EH (cell line): ENCODE measurements at places on chromosomes 3 and 15.
A peak's percentile ranks its signal among the peaks of the same experiment; 100 is the strongest.

DNA sequence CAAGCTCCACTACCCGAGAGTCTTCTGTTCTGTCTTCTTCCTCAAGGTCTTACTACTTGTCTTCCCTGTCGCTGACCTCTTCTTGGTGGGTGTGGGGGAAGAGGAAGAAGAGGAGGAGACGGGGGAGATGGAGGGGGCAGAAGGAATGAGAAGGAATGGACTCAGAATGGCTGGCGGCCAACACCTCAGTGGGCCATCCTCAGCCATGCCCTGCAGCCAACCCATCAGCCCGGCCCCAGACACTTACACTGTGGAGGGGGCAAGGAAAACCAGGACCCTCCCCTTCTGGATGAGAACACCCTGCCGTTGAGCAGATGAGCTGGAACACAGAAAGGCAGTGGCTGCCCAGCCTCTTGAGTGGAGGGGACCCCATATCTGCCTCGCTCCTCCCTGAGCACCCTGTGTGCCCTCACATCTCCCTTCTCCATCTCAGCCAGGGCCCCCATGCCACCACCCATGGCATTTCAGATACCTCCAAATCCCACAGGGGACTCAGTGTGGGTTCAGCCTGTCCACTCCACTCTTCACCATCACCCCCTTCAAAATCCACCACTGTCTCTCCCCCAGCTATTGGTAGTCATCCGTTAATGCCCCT lies 45.5 kb upstream of the PRR23E start:
- no peak for DNase-seq

GRCh38 chr3:73786321-73786807 lies 161.6 kb upstream of the PDZRN3 start:
- DNase-seq, result peak; percentile 99

DNA sequence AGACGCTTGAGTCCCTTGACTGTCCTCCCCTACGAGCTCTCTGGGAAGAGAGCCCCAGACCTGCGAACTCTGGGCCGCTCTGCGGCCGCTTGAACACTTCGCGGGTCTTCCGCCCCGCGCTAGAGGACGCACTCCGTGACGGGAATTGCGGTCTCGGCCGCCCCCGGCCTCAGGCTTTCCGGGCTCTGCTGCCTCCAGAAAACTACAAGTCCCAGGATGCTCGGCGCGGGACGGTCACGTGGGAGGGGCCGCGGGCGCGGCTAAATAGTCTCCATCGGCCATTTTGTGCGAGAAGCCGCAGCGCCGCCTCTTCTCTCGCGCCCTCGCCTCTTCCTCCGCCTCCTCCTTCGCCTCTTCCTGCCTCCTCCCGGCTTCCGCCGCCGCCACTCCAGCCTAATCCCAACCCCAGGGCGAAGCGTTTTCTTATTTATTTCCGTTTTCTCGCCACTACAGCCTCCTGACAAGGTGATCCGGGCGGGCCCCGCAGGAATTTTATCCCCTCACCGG lies at the start of gene EIF1B:
TSS of gene EIF1B (plus strand) at position 290 of the 507 bp plus-strand sequence. CDS start 235 bp downstream, outside the sequence.
- peak; percentile 97 for DNase-seq

DNA sequence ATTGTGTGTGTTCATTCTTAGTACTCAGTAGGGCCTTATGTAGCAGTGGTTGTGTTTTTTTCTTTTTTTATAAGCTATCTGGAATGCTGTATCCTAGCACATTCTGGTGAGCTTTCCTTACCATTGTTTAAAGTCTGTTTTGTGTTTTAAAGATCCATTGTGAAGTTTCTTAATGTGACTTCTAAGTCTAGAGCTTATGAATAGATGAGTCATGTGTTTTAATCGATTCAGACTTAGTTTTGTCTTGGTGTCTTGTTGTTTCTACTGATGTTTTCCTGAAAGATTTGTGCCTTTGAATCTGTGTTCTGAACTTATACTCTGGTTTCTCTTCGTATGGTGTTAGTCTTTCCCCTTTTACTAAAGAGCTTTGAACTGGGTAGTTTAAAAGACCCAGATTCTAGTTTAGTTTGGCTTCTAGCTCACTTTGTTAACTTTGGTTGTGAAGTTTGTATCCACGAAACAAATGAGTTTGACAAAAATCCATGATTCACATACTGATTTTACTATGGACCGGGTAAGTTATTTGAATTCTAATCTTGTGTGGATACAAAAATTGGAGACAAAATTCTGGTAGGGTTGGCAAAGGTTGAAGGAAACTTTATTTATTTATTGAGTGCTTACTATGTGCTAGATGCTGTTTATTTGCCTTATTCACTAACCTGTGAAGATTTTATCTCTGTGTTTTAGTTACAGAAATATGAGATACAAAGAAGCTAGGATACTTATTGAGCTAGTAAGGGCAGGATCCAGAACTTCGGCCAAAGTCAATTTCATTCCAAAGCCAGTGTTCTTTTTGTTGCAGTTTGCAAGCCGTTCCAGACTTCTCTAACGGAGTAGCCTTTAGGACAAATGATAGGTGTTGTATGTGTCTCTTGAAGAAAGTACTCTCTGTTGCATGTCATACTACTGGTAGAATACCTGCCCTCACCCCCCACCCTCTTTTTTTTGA lies 24.8 kb downstream of the AKAP13 start:
- peak; percentile 49 for DNase-seq

GRCh38 chr3:48938156-48938555 lies 19.5 kb downstream of the ARIH2 start:
- DNase-seq, result peak; percentile 41

DNA sequence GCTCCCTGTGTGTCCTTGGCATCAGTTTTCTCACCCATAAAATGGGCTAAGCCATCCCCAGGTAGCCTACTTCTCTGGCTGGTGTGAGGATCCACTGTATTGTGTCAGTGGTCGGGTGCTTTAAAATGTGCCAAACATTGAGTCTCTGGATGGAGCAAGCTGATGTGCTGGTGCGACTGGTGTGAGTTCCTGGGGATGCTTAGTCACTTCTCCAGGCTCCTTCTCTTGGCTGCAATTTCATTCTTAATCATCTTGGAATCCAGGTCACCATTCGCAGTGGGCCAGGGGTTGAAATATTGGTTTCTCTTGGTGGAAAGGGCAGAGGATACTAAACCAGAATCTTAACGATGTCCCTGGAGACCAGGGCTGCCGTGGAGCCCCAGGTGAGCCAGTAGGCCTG lies 29.3 kb downstream of the SCN5A start:
- DNase-seq, result no peak

GRCh38 chr15:81336568-81336967 lies 12.6 kb upstream of the STARD5 start:
- peak; percentile 51 for DNase-seq

GRCh38 chr3:42590989-42591756 lies 513 bp downstream of the SS18L2 start:
- peak; percentile 40 for DNase-seq

DNA sequence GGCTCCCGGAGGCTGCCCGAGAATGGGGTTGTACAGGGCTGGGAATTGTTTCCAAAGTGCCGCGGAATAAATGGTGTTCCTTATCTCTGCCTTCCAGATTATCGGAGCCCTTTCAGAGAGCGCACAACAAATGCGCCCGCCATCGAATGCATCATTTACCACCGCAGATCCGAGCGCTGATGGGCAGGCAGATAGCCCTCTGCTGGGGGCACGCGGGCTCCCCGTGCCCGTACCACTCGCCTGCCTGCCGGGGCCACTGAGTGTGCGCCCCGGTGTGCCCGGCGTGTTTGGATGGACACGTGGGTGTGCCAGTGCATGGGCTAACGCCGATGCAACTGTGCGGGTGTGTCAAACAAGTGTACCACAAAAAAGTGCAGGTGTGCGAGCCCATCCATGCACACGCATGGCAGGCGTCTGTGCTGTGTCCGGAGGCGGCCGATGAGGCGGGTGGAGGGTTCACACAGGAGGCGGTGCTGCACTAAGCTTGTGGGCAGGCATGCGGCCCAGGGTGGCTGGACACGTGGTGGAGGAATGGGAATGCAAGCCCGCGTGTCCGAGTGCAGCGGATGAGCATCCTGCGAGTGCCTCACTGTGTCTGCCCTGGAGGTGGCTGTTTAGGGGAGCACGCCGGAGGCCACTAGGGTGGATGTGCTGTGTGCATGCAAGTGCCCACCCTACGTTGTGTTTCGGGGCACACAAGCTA lies 3.8 kb upstream of the GATA2 start:
- peak; percentile 13 for DNase-seq

DNA sequence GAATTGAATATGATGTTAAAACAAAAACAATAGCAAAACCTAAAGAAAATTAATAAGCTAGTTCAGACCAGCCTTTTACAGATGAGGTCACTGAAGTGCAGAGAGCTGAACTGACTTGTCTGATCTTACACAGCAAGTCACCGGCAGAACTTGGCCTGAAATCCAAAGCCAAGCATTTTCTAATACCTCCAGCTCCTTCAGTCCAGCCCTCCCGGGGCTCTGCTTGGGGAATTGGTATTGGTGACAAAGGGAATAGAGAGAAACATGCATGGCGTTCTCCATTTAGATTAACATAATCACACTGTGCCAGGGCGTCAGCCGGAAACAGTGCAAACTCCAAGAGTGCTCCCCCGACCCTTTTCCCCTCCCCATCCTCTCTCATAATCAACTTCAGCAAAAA lies 14.1 kb upstream of the ZSCAN2 start:
- DNase-seq, result no peak

GRCh38 chr3:36496684-36497633 lies 116.7 kb downstream of the STAC start:
- peak; percentile 87 for DNase-seq

- DNase-seq, result no peak
Observed at GRCh38 chr3:143294188-143294587, 174.6 kb downstream of the CHST2 start.

- peak; percentile 3 for DNase-seq
Observed at GRCh38 chr15:68447209-68447608, 15.2 kb upstream of the ITGA11 start.

DNA sequence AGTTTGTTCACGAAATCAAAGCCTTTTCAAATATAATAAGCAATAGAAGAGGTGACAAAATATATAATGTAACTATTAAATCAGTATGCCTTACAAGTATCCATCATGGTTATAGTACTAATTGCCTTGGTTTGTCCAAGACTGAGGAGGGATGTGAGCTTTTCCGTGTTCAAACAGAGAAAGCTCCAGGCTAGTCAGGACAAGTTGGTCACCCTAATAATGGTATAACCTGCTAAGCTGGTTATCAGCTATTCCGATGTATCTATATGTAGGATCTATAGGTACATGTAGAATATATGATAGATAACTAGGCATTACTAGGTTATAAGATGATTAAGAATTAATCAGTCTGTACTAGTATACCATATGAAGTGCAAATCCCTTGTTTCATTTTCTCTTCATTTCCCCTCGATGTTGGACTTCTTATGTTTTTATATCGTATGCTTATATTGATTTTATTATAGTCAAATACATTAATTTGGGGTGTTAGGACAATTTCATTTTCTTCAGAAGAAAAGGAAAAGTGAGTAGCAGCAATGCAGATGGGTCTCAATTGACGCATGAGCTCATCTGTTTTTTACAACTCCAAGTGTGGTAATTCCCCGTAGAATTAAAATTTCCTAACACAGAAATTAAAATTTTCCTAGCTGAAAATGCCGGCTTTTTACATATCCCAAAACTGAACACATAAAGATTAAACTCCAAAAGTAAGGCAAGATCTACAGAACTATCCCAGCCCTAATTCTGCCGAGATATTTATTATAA lies 419.1 kb downstream of the TIGIT start:
- DNase-seq, result no peak

GRCh38 chr3:65672871-65673815 lies 365.6 kb downstream of the MAGI1 start:
- peak; percentile 49 for DNase-seq

DNA sequence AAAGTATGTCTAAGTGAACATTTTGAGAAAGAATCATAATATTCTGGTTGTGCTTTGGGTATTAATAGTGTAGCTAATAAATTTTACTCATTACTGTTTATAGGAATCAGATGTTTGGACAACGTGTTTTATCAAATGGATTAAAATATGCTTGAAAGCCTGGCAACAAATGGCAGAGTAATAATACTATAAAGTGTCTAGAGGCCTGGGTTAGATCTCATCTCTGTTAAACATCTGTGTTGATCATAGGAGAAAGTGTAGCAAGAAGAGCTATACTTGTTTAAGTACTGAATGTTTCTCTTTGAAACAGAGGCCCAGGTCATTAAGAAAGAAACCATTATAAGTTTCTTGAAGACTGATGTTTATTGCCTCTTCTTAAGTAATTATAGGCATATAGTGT lies 30.5 kb downstream of the VPS8 start:
- DNase-seq, result no peak

DNA sequence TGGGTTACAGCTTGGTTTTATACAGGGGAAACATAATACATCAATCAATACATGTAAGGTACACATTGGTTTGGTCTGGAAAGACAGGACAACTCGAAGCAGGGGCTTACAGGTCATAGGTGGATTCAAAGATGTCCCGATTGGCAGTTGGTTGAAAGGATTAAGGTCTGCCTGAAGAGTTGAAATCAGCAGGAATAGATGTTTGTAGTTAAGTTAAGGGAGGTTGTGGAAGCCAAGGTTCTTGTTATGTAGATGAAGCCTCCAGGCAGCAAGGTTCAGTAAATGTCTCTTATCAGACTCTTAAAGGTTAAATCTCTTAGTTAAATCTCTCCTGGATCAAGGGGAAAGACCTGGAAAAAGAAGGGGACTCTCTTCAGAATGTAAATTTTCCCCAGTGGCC lies 58.4 kb upstream of the MINAR1 start:
- no peak for DNase-seq
